Stimulated activated CD8-positive, alpha-beta memory T cell treated with anti-CD3 and anti-CD28 coated beads, Interleukin-4, amount 100 ng/mL, for 1 hour (primary cell): ENCODE measurements at places on chromosomes 6 and 20.

GRCh38 chr6:91029211-91029610 lies 442.3 kb upstream of the MAP3K7 start:
- no peak for DNase-seq

- DNase-seq, result no peak
Observed at GRCh38 chr20:18224968-18225568, 63.3 kb upstream of the ZNF133 start.

- DNase-seq, result no peak
Observed at GRCh38 chr6:43891072-43891870, 121.3 kb downstream of the VEGFA start.

- DNase-seq, result no peak
Observed at GRCh38 chr20:53990768-53991450, 79.5 kb downstream of the BCAS1 start.

DNA sequence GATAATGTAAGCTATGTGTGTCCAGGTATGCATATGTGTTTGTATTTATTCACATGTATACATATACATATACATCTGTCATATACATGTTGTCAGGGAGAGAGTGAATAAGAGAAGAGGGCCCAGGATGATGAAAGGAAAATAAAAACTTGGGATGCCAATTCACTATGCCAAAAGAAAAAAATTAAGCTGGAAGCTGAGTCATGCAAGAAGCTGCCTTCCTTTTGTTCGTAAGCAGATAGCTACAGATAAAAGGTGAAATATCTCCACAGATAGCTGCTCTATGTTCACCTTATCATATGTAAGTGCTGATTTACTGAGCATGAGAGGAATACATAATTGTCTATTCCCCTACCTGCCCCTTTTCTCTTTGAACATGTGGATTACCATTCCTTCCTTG lies 579.9 kb downstream of the EPM2A start:
- DNase-seq, result no peak

DNA sequence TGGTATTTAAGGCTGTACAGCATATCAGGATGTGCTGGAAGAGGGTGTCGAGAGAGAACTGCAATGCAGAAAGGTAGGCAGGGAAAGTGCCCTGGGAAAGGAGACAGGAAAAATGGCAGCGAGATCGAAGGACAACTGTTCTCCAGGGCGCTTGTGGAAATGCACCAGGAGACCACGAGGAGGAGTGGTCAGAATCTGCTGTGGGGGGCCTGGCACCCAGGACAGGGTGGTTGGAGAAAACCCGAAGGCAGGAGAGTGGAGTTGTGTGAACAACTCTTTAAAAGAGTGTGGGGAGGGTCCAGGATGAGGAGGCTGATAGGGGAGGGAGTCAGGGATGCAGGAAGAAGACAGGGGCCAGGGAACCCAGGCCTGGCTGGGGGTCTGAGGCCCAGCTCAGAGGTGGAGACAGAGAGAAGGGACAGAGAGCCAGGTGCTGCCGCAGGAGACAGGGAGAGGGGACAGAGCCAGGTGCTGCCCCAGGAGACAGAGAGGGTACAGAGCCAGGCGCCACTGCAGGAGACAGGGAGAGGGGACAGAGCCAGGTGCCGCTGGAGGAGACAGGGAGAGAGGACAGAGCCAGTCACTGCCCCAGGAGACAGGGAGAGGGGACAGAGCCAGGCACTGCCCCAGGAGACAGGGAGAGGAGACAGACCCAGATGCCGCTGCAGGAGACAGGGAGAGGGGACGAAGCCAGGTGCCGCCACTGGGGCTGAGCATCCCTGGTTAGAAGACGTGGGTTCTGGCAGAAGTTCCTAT lies 9.3 kb downstream of the SLC22A1 start:
- DNase-seq, result no peak

GRCh38 chr6:143727035-143727434 lies 49.3 kb downstream of the PHACTR2 start:
- no peak for DNase-seq

DNA sequence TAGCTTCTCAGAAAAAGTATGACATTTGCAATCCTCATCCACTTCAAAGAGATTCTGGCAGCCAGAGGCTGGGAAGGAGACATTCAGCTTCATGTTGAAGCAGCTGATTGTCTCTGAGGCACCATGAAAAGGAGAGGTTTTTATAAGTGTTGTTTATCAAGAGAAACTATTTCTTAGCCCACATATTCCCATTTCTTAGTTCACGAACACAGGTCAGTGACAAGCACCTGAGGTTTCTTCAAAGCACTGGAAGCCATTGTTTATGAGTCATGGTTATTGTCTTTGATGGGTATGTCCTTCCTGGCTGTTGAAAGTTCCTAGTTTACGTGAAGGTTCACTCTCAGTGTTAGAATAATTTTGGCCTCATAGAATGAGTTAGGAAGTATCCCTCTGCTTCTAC lies 3.0 kb upstream of the DDX43 start:
- no peak for DNase-seq

DNA sequence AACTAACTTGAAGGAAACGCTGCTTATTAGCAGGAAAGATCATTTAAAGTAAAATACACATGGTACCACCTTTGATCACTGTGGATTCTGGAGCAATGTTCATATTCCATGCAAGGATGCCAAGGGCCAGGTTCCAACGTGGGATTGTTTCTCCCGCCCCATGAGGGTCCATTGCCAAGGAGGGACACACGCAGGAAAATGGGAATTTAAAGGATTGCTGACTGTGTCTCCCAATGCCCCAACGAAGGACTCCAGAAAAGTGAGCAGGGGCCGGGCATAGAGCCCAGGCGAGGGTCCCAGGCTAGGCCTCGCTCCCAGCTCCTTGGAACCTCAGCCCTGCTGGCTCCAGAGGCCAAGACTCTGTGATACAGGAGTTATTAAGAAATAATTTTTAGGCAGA lies 111.2 kb downstream of the DACT2 start:
- no peak for DNase-seq

- no peak for DNase-seq
Observed at GRCh38 chr6:44315516-44315915, 2.4 kb upstream of the AARS2 start.

- DNase-seq, result no peak
Observed at GRCh38 chr20:11043001-11043400, 369.2 kb upstream of the JAG1 start.

DNA sequence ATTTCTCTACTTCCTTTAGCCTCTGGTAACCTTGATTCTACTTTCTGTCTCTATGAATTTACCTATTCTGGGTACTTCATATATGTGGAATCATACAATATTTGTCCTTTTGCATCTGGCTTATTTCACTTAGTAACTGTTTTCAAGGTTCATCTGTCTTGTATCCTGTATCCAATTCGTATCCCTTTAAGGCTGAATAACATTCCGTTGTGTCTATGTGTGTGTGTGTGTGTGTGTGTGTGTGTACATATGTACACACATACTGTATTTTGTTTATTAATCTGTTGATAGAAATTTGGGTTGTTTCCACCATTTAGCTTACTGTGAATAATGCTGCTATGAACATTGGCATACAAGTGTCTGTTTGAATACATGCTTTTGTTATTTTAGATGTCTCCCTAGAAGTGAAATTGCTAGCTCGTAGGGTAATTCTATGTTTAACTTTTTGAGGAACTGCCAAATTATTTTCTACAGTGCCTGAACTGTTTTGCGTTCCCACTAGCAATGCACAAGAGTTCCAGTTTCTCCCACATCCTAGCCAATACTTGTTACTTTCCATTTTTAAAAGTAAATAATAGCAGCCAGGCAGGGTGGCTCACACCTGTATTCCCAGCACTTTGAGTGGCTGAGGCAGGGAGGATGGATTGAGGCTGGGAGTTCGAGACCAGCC lies 17.7 kb downstream of the SENP6 start:
- DNase-seq, result no peak

DNA sequence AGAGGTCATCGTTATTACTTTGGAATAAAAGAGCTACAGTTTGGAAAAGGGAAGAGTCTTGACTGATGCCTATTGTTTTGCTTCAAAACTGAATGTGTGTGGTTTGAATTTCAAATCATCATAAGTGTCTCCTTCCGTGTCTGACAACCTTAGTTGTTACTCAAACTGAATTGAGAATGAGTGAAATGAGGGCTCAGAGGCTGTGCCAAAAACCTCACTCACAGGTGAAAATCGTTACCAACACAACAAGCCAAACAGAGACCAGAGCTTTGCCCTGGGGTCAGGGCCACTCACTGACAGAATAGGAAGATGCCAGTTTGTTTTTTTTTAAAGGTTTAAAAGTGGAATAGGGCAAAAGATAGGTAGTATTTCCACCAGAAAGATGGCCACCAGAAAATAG lies 15.2 kb upstream of the SIRT5 start:
- no peak for DNase-seq

GRCh38 chr20:53738039-53738944 lies 144.7 kb upstream of the ZNF217 start:
- no peak for DNase-seq

GRCh38 chr6:119736296-119737021 lies 386.9 kb upstream of the MAN1A1 start:
- DNase-seq, result no peak

DNA sequence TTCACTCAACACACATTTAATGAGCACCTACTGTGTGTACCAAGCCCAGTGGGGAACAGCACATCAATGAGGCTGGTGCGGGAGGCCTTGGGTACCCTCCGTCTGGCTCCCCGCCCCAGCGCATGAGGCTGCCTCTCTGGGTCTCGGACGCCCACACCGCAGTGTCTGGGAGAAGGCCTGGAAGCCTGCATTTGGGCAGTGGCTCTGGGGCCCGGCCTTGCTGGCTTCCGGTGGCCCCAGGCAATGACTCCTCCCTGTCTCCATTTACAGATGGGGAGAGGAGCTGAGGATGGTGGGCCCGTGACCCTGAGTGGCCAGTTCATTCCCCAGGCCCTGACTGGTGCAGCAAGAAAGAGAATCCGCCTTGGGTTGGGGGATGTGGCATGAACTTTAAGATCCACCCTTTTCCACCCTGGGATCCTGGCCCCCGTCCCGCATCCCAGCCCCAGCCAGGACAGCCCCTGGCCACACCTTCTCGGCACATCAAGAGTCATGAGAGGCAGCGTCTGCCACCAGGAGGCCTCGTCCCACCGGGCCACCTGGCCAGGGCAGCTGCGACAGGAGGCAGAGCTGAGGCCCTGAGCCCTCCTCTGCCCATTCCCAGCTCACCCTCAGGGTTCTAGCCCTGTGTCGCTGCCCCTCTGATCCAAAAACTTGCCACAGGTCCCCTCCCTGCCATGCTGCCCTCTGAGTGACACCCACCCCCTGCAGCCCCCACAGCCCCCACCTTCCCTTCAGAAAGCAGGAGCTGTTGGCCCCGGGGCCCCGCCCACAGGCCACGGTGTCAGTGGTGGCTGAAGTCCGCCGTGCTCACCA lies 17.5 kb upstream of the MRGBP start:
- DNase-seq, result no peak

DNA sequence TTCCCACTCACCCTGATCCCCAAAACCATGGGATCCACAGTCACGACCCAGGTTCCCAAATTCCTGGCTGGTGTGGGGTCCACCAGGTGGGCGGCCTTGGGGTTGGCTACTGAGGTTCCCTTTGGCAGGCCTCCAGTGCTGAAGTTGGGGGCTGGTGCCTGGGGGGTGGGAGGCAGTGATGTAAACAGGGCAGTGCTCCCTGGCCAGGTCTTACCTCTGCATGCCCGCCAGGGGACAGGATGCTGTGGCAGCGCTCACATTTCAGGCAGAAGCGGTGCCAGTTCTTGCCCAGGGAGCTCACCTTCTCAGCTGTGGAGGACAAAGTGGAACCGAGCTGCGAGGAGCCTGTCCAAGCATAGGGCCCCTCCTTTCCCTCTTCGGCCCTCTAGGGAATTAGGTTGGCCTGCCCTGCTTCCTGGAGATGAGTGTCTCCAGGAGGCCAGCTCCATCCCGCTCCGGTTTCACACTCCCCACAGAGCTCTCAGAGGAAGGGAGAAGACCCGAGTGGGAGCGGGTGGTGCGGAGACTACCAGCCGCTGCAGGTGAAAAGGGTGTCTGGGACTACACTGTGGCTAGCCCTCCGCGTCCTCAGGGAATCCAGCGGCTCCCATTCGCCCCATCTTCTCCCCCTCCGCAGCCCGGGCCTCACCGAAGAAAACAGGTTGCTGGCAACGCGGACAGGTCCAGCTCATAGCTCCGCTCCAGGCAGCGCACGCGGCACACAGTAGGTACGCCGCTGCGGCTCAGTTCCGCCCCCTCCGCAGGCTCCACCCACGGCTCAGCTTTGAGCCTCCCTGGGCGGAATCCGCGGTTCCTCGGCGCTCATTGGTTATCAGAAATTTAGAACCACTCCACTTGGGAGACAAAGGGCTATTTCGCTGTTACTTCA lies at the start of gene CRIP3:
Gene CRIP3 (minus strand): TSS at position 726 of the 889 bp plus-strand sequence. CDS start 34 bp downstream, at position 692.
- DNase-seq, result peak; percentile 3

DNA sequence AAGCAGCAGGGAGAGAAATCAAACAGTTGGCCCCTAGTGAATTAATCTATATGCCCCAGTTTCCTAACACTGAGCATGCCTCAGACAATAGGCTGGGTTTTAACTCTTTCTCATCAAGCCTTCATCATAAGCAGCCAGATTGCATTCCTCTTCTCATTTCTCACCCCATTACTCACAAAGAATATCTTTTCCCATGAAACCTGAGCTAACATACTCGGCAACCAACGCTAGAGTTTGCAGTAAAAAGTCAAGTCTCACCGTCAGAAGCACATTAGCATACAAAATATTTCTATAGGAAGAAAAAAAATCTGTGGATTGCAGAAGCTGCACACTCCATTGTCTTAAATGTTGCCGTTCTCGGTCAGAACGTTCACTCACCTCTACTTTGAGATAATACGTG lies 429.9 kb upstream of the ARID1B start:
- DNase-seq, result no peak

DNA sequence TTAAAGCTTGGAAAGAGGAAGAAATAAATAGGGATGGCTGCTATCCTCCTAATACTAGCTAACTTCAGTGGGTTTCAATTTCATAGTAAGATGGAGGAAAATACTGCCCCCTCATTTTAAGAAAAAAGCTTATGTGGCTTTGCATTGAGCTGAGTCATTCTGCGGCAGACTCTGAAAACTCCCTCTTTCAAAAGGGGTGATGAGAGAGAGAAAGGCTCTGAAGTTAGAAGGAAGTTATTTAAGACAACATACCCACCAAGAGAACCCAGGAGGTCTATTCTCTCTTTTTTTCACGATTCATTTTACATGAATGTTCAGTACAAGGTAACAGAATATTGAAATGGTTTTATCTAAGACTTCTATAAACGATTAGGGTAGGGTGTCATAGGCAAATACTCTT lies 4.5 kb downstream of the PRDM13 start:
- DNase-seq, result no peak

DNA sequence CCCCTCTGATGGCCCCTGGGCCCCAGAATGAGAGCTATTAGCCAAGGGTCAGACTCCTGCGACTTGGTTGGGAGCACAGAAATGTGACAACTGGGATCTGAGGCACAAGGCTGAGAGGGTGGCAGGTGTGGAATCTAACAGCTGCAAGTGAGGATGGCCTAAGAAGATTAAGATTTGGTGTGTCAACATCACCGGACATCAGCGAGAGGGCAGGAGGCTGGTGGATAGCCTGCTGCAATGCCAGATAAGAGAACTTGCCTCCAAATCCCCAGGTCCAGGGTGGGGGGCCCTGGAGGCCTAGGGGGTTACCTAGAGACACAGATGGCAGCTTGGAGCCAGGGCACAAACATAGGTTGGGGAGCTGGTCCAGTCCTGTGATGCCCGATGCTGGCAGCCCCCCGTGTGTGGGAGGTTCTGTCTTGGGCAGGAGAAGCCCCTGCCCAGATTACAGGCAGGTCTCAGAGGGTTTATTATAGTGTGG lies 155.8 kb downstream of the GRM4 start:
- DNase-seq, result no peak
